ENCODE measurements at places on chromosomes 2 and 18. TPM values are rescaled to one million over a fixed set of nuclear protein-coding genes. Genes with fewer than 3 reads are reported as not detected.

Gene DSEL
- 0.40 TPM for total RNA-seq

Gene PRSS56
- 0.16 TPM for total RNA-seq

Gene ONECUT2
- total RNA-seq = 0.59 TPM

Gene CPO
- total RNA-seq = not detected

Gene TBR1
- total RNA-seq = 0.11 TPM

Gene CIB4
- 0.16 TPM for total RNA-seq

Gene SP140L
- total RNA-seq = 4.1 TPM

Gene SULT1C2
- total RNA-seq = 0.36 TPM
